Endothelial cell (in vitro differentiated cells): ENCODE measurements at places on chromosomes 1 and 21.
A peak's percentile ranks its signal among the peaks of the same experiment; 100 is the strongest.

GRCh38 chr1:40096646-40096976, 441 bp downstream of the PPT1 start:
- no peak for DNase-seq

DNA sequence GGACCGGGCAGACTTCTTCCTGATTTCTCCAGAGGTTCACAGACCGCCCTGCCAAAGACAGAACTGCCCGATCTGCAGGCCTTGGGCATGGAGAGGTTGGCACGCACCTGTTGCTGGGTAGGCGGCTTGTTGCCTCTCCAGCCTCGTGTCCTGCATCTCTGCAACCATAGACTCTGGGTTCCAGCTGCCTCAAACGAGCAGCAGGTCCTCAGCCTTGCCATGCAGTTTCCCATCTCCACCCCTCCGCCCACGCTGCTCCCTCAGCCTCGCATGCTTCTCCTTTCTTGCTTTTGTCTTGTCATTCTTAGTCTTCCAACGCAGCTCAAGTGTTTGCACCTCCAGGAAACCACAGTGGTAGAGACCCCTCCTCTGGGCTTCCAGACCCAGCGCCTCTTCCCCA, 126.2 kb downstream of the LACTBL1 start:
- no peak for DNase-seq

DNA sequence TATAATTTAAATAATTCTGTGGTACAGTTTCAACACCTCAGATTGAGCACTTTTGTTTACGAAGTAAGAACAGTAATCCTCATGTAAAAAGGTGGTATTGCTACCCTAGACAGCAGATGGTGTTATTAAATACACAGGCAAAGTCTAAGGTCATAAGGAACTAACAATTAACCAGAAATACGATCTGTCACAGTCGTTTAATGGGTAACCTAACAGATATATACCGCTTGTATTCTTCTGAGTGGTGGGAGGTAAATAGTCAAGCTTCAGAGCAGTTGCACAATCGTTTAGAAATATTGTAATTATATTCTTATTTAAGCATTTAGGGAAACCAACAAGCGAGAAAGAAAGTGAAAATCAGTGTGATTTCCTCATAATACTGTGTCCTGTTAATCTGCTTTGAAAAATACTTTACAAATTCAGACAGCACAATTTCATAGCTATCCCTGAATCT, 9.8 kb upstream of the IRF2BP2 start:
- no peak for DNase-seq

DNA sequence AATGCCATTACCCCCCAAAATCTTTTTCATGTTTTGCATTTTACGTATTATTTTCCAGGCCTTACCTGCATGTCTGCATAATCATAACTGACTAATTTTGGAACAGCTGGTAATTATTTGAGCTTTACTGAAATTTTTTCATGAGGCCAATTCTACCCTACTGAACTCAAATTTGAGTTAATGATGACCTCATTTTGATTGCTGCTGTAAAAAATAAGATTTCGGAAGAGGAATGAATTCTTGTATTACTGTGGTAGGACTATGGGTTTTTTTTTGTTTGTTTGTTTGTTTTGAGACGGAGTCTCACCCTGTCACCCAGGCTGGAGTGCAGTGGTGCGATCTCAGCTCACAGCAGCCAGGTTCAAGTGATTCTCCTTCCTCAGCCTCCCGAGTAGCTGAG, 2.6 kb upstream of the METTL18 start:
- DNase-seq = no peak

DNA sequence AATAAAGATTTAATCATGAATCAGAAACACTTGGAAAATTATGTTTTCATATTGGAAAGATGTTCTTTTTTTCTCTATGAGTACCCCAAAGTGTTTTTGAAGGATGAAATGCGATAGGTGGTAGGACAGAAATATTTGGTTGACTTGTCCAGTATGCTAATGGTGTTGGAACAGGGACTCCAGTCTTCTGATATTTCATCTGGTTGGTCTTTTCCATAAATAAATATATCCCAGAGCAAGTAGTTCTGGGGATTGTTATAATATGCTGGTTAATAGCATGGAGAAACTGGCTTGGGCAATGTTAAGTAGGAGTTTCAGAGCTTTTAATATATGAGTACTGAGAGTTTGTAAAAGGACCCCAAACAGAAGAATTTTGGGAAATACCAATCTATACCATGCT, 8.7 kb downstream of the PGM1 start:
- DNase-seq = no peak

GRCh38 chr1:154325583-154326545, 539 bp downstream of the ATP8B2 start:
- peak; percentile 90 for DNase-seq

GRCh38 chr1:2962541-2962940, 58.7 kb upstream of the ACTRT2 start:
- no peak for DNase-seq

DNA sequence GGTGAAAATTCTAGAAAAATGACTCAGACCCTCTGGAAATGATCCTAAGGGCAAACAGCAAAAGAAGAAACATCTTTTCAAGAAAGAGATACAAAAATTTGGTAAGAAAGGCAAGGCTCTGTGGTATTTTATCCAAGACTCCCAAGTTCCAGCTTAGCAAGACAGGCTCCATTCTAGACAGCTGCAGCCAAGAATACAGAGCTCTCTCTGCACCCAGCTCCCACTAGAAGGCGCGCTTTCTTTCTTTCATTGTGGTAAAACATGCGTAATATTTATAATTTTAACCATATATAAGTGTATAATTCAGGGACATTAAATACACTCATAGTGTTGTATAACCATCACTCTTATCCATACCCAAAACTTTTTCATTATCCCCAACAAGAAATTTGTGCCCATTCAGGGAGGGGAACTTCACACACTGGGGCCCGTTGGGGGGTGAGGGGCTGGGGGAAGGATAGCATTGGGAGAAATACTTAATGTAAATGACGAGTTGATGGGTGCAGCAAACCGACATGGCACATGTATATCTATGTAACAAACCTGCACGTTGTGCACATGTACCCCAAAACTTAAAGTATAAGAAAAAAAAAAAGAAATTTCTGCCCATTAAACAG, 2.2 kb upstream of the HFM1 start:
- DNase-seq = no peak

GRCh38 chr1:6822530-6823359, 37.5 kb downstream of the CAMTA1 start:
- no peak for DNase-seq

DNA sequence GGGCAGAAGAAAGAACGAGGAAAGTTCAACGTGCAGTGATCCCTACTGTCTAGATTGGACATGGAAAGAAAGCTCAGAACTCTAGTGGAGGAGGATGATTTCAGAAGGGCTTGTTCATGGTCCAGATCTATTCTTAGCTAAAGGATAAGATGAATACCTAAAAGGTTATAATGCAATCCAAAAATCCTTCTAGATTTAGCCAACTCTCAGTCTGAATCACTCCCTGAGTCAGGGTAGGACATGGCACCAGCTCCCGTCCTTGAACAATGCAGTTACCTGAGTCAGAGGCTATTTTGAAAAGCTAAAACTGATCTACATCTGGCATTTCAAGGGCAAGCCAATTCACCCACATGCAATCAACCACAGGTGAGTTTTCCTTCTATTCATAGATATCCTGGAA, 38.8 kb upstream of the HIVEP3 start:
- no peak for DNase-seq

DNA sequence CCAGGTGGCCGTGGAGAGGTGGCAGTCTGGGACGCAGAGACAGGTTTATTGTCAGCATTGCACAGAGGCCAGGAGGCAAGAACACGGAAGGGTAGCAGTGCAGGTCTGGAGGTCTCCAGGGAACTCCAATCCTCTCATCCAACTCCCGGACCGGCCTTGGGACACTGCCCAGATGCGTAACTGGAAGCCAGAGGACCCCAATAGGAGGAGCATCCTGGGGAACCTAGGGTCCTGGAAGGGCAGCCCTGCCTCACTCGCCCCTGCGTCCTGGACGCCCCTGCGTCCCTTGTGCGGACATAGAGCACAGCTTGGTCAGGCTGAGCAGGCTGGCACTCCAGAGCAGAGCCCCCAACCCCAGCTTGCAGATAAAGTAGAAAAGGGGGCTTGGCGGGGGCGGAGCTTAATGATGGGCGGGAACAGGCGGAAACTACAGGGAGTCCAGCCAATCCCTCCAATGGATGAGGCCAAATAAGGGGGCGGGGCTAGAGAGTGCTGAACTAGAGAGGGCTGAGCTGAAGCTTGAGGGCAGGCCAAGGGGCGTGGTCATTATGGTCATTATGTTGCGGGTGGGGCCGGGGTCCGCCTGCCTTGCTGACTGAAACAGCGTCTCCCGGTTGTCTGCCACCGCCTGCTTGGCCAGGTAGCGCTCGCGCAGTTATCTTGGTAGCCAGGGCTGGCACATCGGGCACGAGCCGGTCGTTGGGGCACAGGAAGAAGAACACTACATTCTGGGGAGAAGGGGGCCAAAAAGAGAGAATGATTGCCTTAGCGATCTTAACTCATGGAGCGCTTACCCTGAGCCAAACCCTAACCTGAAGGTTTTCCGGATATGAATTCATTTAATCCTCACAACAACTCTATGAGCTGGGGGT, 3.7 kb upstream of the ARHGEF19 start:
- peak; percentile 86 for DNase-seq

GRCh38 chr1:11207898-11208611, 18.9 kb downstream of the ANGPTL7 start:
- no peak for DNase-seq

- DNase-seq = no peak
Observed at GRCh38 chr1:64098436-64098835, 105.0 kb upstream of the UBE2U start.

GRCh38 chr21:33896691-33897090, 18.9 kb downstream of the ATP5PO start:
- no peak for DNase-seq

DNA sequence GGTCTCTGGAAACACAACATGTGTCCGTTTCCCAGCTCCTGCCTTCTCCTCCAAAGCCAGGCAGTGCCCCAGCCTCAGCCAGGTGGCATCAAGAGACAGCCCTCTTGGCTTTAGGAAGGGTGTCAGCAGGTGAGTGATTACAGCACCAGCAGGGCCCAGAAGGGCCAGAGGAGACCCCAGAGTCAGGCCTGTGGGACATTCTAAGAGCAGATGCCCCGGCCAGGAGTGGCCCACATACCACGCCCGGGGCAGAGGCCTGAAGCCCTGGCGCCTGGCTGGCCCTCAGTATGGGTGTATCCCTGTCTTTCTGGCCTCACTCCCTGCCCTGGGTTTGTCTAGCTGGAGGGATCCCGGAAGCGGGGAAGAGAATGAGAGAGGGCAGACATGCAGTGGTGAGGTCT, 109.2 kb downstream of the CASZ1 start:
- no peak for DNase-seq

DNA sequence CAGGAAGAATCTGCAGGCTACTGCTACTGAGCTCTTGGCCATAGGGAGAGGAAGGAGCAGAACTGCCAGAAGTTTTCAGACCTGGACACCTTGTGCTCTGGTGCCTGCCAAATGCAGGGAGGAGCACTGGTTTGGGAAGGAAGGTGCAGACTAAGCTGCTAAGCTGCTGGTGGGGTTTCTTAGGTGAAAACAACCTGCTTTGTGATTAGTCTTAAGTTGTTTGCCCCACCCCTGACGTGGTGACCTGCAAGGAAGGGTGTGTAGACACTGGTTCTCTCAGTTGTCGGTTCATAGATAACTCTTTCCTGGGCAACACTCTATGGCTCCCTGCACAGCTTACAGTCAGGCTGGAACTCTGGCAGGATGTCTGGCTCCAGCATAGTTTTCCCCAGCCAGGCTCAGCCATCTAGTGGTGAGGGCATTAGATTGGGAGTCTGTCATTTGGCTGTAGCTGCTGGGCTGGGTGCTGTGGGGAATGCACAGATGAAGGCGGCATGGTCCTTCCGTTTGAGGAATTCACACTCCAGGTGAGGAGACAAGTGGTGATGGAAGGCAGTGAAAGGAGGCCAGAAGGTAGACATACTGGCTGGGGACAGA, 10.3 kb upstream of the S100A10 start:
- DNase-seq = no peak

- no peak for DNase-seq
Observed at GRCh38 chr1:197807739-197808453, 32.6 kb upstream of the DENND1B start.

DNA sequence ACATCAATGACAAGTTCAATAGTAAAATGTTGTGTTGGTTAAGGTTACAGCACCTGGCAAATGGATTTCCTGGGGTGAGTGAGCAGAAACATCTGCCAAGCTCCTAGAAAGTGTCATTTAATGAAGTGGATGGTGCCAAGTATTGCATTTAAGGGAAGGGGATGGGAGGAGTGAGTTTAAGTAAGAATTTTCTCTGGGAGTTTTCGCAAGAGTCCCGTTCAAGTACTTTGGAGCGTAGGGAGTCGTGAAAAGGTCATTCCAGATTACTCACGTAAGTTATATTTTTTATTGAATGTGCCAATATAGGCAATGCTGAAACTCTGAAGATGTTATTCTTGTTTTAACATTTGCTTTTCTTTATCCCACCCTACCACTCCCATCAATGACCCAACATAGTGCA, 117.4 kb upstream of the RAB3GAP2 start:
- no peak for DNase-seq

GRCh38 chr1:212478467-212479025, 45.8 kb downstream of the NENF start:
- no peak for DNase-seq

DNA sequence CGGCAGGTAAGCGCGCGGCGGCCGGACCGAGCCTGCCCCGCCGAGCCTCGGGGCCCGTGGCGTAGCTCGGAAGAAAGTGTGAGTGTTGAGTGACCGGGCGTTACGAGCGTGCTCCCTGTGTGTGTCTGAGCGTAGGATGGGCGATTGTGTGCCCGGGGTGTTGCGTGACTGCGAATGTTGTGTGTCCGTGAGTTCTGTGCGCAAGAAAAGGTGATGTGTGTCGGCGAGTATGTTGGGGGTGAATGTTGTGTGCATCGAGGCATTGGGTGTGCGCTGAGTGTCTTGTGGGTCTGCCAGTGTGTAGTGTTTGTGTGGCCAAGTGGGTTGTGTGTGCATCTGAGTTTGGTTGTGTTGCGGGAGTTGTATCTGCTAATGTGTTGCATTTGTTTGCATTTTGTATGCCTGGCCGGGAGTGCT, 398 bp downstream of the PTPRU start:
- DNase-seq = no peak

GRCh38 chr1:222187566-222188332, 360.2 kb downstream of the HHIPL2 start:
- DNase-seq = no peak

DNA sequence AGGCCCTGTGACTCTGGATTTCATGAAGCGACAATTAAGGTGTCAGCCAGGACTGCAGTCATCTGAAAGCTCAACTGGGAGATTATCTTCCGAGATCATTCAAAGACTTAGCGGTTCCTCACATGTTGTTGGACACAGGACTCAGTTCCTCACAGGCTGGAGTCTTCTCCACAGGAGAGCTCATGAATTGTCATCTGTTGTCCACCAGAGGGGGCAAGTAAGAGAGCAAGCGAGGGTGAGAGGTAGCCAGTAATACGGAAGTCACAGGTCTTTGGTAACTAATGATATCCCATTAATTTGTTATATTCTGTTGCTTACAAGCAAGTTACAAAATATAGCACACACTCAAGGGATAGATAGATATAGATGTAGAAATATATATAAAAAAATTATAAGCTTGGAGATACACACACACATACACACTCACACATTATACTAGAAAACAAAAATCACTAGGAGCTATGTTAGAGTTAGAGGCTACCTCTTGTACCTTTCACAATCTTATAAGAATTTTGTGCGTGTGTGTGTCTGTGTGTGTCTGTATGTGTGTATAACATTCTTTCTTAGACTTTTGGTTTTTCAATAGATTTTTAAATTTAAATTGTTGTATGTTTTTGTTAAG, 1695.3 kb downstream of the BRINP3 start:
- DNase-seq = peak; percentile 44
